ENCODE measurements at places on chromosomes 12 and 14.
A peak's percentile ranks its signal among the peaks of the same experiment; 100 is the strongest.

DNA sequence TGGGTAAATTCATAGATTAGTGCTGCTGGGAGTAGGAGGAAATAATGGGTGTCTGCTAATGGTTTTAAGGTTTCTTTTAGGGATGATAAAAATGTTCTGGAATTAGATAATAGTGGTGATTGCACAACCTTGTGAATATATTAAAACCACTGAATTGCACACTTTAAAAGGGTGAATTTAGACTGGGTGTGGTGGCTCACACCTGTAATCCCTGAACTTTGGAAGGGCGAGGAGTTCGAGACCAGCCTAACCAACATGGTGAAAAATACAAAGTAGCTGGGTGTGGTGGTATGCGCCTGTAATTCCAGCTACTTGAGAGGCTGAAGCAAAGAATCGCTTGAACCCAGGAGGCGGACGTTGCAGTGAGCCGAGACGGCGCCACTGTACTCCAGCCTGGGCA, 1.3 kb downstream of the RAD52 start:
- DNase-seq, result no peak

GRCh38 chr12:124194893-124195566, 99.9 kb upstream of the RFLNA start:
- DNase-seq, result no peak

DNA sequence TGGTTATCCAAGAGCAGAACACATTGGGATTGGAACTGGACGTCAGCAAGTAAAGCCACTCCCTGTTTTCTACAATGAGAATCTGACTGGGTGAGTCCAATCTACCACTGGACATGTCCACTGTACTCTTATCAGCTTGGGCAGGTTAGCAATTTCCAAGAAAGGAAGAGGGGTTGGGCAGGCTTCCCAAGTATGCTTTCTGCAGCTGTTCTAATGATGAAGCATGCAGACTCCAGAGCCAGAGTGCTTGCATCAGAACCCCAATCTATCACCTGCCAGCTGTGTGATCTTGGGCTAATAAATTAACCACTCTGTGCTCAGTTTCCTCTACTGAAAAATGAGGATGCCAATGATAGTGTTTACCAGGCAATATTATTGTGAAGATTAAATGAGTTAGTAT, 92.0 kb downstream of the EMP1 start:
- DNase-seq, result no peak

- peak; percentile 6 for DNase-seq
Measured at GRCh38 chr12:112584266-112584722, 165.5 kb downstream of the PTPN11 start.

- DNase-seq, result no peak
Measured at GRCh38 chr14:101113108-101113612, 209.6 kb upstream of the RTL1 start.

DNA sequence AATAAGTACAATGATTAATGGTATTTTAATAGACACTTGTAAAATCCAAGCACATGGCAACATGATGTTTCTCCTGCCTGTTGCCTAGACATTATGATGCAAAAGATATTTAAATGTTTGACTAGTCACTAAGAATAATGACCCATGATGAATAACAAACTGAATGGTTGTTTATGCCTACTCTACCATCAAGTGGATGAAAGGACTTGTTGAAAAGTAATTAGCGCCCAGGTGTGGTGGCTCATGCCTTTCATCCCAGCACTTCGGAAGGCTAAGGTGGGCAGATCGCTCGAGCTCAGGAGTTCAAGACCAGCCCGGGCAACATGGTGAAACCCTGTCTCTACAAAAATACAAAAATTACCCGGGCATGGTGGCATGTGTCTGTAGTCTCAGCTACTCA, 30.7 kb downstream of the KIF21A start:
- DNase-seq, result no peak

GRCh38 chr12:102462795-102463465, 17.4 kb downstream of the IGF1 start:
- no peak for DNase-seq
